ENCODE measurements at places on chromosomes 4 and X.

GRCh38 chrX:435536-436122 is 48.9 kb upstream of the PPP2R3B start:
- DNase-seq, result no peak

GRCh38 chr4:169925678-169926077 is 100.5 kb downstream of the MFAP3L start:
- DNase-seq, result no peak

DNA sequence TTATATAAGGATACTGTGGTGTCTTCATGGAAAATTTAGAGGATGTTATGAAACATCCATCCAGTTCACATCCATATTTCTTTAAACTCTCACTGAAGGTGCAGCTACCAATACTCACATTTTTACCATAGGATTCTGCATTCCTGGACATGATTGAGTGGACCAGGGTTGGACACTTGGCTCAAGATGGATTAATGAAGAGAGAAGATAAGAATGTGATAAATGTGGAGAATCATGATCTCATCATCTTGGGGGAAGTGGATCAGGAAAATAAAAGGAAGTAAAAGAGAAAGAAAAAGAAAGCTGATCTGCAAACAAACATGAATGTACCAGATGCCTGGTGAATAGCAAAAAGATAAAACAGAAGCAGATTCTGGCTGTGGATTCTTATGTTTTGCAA is 175.4 kb downstream of the NPFFR2 start:
- DNase-seq, result no peak

- DNase-seq, result no peak
Measured at GRCh38 chr4:52376132-52376704, 282.9 kb downstream of the USP46 start.

GRCh38 chrX:9560219-9560618 is 95.4 kb downstream of the TBL1X start:
- DNase-seq, result no peak

DNA sequence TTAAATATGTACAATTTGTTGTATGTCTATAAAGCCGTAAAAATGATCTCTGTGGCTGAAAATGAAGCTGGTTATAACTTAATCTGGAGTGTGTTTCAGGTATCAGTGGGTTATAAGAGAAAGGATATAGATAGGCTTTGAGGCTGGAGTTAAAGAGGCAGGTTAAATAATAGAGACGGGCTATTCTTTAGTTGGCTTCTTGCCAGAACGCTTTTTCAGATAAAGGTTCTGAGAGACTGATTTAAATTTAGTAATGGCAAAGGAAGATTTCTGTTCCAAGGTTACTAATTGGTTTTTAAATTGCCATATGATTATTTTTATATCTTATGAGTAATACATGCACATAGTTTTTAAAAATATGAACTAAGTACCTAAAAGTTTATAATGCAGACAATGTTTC is 117.4 kb downstream of the AWAT2 start:
- DNase-seq, result no peak

- DNase-seq, result no peak
Measured at GRCh38 chr4:156596706-156597329, 374.8 kb downstream of the PDGFC start.

GRCh38 chr4:147068564-147068963 is 122.9 kb upstream of the TTC29 start:
- no peak for DNase-seq

- DNase-seq, result no peak
Measured at GRCh38 chr4:101037938-101038413, 309.4 kb downstream of the PPP3CA start.

- no peak for DNase-seq
Measured at GRCh38 chr4:158766434-158767044, 2.3 kb upstream of the FNIP2 start.

DNA sequence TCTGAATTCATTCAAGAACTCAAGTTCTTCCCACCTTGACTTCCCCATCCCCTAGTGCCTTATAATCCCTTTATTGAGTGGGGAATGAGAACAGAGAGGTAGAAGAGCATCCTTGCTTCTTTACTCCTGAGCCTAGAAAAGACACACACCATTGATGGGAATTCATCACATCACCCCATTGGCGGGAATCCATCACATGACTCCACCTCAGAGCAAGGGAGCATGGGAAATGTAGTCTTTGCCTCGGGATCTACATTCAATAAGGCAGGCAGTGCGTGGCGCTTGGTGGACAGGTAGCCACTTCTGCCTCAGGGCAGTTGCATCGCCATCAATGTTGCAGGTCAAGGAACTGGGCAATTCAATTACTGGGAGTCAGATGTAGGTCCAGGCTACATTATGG is 50.7 kb downstream of the MXRA5 start:
- no peak for DNase-seq

DNA sequence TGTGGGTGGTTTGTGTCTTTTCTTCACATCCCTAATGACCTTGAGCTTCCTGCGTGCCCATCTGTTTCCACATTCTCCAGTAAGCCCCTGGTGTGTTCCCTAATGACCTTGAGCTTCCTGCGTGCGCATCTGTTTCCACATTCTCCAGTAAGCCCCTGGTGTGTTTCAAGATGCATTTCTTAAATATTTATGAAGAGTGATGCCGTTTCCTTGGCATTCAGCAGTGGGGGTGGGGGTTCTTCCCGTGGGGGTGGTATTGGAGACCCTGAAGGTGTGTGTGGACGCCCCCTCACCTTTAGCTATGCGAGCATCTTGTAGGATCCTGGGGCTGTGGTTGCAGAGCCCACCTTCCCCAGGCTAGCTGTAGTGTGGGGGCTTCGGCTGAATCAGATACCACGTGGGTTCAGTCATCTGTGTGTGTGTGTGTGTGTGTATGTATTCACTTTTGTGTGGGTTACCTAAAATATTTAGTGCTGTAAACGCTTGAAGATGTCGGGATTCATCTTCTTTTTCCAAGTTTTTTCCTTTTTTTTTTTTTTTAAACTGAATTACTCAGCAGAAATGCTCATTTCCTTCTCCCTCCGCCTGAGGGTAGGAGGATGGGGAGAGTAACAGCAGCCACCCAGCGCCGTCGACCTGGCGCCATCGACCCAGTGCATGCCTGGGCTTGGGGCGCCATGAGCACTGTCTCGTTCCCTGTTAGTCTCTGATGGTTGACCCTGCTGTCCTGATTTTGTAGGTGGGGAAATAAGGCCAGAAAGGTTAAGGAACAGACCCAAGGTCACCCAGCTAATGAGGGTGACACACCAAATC is 9.9 kb downstream of the NSG1 start:
- DNase-seq, result no peak

GRCh38 chr4:77433418-77433733 is 172.2 kb upstream of the CXCL13 start:
- peak; percentile 42 for DNase-seq

- no peak for DNase-seq
Measured at GRCh38 chrX:130725519-130725918, 177.5 kb downstream of the ENOX2 start.

DNA sequence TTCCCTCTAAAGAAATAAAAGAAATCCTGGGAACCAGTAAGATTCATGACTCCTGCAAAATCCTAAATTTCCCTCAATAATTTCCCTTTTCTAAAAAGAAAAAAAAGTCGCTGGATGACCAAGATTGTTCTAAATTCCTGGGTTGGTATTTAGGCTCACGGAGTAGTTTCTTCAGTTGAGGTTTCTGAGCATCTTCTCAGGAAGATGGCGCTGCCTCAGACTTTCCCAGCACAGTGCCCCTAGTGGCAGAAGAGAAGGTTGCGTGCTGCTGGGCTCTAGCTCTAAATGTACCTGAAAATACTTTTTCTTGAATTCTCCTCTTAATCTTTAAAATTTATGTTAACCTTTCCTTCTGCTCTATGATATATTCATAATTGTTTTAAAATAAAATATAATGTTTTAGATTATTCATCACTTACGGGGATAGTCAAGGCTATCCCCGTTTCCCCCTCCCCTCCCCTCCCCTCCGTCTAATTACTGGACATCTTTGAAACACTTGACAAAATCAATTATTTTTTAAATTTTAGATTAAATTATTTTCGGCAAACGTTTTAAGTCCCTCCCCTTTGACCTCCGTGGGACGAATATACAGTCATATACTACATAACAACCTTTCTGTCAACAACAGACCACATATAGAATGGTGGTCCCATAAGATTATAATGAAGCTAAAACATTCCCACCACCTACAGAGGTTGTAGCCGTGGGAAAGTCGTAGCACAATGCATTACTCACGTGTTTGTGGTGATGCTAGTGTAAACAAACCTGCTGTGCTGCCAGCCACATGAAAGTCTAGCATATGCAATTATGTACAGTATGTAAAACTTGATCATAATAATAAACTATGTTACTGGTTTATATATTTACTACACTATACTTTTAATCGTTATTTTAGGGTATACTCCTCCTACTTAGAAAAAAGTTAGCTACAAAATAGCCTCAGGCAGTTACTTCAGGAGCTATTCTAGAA is 41.0 kb upstream of the GATB start:
- DNase-seq, result no peak

DNA sequence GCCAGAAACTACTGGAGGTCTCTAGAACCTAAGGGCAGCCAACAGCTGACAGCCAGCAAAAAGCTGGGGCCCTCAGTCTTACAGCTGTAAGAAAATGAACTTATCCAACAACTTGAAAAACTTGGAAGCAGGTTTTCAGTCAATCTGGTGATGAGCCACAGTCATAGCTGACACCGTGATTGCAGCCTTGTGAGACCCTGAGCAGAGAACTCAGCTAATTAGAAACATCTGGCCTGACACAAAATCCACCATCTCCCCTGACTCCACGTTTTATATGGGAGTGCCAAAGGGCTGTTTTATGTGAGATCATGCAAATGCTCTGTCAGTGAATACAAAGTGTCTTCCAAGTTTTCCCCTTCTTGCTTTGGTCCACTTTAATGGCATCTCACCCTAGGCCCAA is 198.8 kb upstream of the DCAF8L1 start:
- no peak for DNase-seq

DNA sequence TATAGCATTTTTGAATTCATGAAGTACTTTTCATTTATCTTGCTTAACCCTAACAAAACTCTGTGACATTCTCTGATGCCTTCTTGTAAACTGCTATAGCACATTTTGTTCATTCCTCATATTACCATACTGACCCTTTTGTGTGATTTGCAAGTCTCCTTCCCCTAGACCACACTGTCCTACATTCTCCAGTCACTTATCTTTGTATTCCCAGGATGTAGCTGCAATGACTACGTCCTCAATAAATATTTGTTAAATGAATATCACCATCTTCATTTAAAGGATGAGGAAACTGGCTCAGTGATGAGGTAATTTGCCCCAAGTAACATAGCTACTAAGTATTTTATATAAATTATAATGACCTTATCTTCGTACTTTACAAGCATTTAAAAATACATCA is 11.9 kb downstream of the HUWE1 start:
- DNase-seq, result no peak

DNA sequence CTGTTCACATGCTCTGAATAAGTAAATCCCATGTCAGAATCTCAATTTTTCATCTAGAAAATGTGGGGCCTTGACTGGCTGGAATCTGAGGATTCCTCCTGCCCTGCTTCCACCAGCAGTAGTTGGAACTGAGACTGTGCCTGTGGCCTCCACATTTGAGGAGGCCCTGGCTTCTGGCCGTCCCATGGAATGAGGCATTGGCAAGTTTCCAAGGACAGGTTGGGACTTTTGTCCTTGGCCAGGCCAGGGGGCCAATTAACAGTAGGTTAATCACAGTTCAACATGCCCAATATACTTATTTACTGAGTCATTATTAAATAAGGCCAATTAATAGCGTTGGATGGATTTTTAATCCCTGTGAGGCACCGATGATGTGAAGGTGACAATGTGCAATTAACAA is 50.2 kb upstream of the GABRE start:
- no peak for DNase-seq

GRCh38 chr4:98434816-98435215 is 173.6 kb downstream of the RAP1GDS1 start:
- DNase-seq, result no peak

DNA sequence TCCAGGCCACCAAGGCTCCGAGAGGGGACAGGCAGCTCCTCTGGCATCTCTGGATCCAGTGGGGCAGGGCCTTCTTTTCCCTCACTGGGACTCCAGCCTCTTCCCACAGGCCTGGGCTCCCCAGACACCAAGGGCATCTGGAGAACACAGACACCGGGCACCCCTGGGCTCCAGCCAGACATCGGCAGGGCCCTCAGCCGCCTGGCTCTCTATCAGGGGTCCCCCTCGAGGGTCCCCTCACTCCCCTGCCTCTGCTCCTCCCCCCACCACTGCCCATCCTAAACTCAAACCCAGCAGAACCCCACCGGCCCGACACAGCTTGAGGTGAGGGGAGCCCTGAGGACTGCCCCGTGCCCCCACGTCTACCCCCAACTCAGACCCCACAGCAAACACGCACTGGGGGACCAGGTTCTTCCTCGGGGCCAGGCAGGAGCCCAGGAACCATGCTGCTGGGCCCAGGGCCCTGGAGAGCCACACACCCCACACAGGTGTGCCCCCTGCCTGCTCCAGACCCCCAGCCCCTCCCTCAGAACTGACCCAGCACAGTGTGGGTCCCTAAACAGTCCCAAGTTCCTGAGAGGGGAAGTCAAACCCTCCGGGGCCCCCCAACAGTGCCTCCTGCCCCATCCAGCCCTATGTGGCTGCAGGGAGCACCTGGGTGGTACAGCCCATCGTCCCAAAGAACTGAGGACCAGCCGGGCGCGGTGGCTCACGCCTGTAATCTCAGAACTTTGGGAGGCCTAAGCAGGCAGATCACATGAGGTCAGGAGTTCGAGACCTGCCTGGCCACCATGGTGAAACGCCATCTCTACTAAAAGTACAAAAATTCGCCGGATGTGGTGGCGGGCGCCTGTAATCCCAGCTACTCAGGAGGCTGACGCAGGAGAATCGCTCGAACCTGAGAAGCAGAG is 86.8 kb downstream of the FAM53A start:
- DNase-seq, result no peak

- no peak for DNase-seq
Measured at GRCh38 chrX:12657881-12658280, 133.3 kb upstream of the PRPS2 start.

DNA sequence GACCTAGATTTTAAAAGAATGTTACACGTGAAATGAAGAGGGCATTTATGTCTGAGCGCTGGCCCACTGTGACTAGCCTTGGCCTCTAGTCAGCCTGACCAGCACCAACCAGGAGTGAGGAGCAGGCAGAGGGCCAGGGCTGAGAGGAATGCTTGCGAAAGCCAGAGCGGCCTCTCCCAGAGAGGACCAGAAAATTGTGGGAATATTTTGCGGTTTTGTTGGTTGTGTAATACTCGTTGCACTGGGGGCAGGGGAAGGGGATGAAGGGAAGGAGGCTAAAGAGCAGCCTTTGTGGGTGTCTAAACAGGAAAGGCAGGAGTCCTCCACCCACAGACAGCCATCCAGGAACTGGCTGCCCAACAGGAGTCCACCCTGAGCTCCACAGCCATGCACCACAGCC is 3.8 kb downstream of the GABRE start:
- no peak for DNase-seq

- DNase-seq, result no peak
Measured at GRCh38 chr4:53116954-53117353, 248.9 kb downstream of the SCFD2 start.

- no peak for DNase-seq
Measured at GRCh38 chr4:149830823-149831222, 15.2 kb upstream of the IQCM start.
